ENCODE measurements at places on chromosomes 13 and 19. TPM values are rescaled to one million over a fixed set of nuclear protein-coding genes. Genes with fewer than 3 reads are reported as not detected.

DNA sequence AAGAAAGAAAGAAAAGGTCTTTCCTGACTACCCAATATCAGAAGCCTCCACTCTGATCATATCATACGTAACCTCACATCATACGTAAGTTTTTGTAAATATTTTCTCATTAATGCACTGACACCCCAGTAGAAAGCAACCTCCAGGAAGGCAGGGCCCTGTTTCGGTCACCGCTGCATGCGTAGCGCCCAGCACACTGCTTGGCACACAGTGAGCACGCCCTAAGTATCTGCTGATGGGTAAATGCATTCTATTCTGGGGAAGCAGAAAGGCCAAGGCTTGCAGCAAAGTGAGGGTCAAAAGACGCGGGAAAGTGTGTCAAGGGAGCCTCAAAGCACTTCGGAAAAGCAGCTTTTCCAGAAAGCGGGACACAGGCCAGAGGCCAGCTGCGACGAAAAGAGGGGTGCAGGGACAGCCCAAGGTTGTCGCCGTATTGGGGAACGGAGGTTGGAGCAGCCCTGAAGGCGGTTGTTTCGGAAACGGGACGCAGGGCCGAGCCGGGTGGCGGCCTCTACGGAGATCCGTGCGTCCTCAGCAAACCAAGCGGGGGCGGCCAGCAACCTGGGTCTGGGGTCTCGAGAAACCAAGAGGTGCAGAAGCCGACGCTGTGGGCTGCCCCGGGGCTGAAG, 463 bp downstream of the SUGP1 start:
- no peaks in the 10 kb centered on the region for H3K27me3 ChIP-seq
- peaks cover 8% of the 10 kb centered on the region for H3K36me3 ChIP-seq
- peak overlapping the region; percentile 99 for H3K27ac ChIP-seq
- DNase-seq, result no peak
- peaks cover 14% of the 10 kb centered on the region for H3K4me1 ChIP-seq

TTYH1 gene
- 8.4 TPM for total RNA-seq

GRCh38 chr19:38670921-38671398, 23.5 kb downstream of the ACTN4 start:
- H3K27ac ChIP-seq, result peak overlapping the region; percentile 29
- H3K4me1 ChIP-seq, result peaks cover 76% of the 10 kb centered on the region
- DNase-seq, result no peak
- no peak overlapping the region for H3K4me3 ChIP-seq
- H3K27me3 ChIP-seq, result no peaks in the 10 kb centered on the region

- no peak overlapping the region for H3K27ac ChIP-seq
- no peaks in the 10 kb centered on the region for H3K27me3 ChIP-seq
- H3K36me3 ChIP-seq, result no peaks in the 10 kb centered on the region
- H3K4me1 ChIP-seq, result peaks cover 25% of the 10 kb centered on the region
- DNase-seq, result no peak
These were observed 15.8 kb upstream of the LATS2 start for GRCh38 chr13:21077076-21077787.

All from astrocyte (in vitro differentiated cells and primary cell).